Esophagus squamous epithelium (tissue), 5 donors: ENCODE measurements at places on chromosomes 6 and 20. TPM values are rescaled to one million over a fixed set of nuclear protein-coding genes. Genes with fewer than 3 reads are reported as not detected.

DNA sequence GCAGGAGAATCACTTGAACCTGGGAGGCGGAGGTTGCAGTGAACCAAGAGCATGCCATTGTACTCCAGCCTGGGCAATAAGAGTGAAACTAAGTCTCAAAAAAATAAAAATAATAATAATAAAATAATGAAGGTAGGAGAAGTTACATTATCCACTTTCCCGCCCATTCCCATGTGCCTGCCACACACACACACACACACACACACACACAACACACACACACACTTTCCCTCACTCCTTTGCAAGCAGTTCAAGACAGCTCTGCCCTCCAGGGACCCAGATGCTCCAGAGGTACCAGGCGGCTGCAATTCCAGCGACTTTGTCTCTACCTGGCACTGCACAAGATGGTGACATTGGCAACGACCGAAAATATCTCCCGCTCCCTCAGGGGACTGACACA, 224.8 kb upstream of the JARID2 start:
- no peaks in the 10 kb centered on the region for H3K4me1 ChIP-seq
- no peaks in the 10 kb centered on the region for H3K36me3 ChIP-seq
- DNase-seq = no peak
- no peak overlapping the region for H3K27ac ChIP-seq

DNA sequence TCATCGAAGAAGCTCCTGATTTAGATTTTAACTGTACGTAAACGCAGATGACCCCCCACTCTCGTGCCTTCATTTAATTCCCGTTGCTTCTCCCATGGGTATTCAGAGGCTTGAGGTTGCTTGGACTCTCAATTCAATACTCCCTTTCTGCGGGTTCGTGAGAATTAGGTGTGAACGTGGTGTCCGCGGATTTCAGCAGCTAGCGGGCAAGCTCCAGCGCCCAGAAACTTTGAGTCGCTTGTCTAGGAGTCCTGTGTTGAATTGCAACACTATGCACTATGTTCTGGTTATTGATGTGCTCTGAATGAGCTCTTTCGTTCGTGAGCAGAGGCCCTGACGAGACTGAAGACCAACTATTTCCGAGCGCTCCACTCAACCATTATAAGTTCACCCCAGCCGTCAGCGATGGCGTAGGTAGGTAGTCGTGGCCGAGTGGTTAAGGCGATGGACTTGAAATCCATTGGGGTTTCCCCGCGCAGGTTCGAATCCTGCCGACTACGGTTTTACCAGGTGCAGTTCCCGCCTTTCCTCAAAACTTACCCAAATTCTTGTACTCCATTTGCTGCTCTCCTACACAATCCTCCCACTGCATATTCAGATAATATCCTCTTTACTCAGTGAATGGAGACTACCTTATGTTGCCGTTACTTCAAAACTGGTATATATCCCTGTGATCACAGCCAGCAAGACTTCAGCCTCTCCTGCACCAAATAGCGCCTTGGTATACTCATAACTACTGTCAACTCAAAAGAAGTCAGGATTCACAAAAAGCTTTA, 72.6 kb upstream of the ZNF184 start:
- H3K4me3 ChIP-seq = peak overlapping the region; percentile 10
- no peaks in the 10 kb centered on the region for H3K27me3 ChIP-seq
- H3K36me3 ChIP-seq = no peaks in the 10 kb centered on the region
- no peak for DNase-seq
- H3K27ac ChIP-seq = no peak overlapping the region

- H3K4me1 ChIP-seq = peaks cover 26% of the 10 kb centered on the region
- H3K27ac ChIP-seq = peak overlapping the region; percentile 19
- H3K36me3 ChIP-seq = no peaks in the 10 kb centered on the region
- DNase-seq = peak; percentile 8
Measured at GRCh38 chr20:51400051-51400926, 142.2 kb downstream of the NFATC2 start.

DNA sequence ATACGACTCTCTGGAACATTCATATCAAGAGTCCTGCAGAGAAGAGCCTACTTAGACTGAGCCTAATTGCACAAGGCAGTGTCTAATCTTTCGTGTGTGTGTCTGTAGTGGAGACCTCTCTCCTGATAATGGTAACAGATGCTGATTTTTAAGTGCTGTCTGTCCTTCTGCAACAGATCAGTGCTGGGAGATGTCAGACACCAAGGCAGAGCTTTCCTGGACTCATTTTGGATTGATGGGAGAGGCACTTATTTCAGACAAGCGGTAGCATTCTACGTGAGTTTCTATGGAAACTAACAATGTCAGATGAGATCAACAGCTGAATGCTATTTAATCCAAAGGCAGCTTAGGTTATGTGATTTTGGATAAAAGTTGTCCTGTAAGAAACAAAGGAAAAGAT, 167.6 kb downstream of the PLCB4 start:
- H3K36me3 ChIP-seq = no peaks in the 10 kb centered on the region
- H3K4me1 ChIP-seq = peaks cover 31% of the 10 kb centered on the region
- no peak overlapping the region for H3K27ac ChIP-seq

GRCh38 chr20:18443886-18444285, 22.9 kb downstream of the DZANK1 start:
- H3K27ac ChIP-seq = no peak overlapping the region
- no peaks in the 10 kb centered on the region for H3K4me1 ChIP-seq
- no peaks in the 10 kb centered on the region for H3K27me3 ChIP-seq
- no peaks in the 10 kb centered on the region for H3K36me3 ChIP-seq
- no peak for DNase-seq

GRCh38 chr20:1631309-1632151, 11.7 kb upstream of the SIRPB1 start:
- no peaks in the 10 kb centered on the region for H3K36me3 ChIP-seq
- H3K4me3 ChIP-seq = no peak overlapping the region
- no peaks in the 10 kb centered on the region for H3K4me1 ChIP-seq
- no peak overlapping the region for H3K27ac ChIP-seq
- H3K27me3 ChIP-seq = no peaks in the 10 kb centered on the region

DNA sequence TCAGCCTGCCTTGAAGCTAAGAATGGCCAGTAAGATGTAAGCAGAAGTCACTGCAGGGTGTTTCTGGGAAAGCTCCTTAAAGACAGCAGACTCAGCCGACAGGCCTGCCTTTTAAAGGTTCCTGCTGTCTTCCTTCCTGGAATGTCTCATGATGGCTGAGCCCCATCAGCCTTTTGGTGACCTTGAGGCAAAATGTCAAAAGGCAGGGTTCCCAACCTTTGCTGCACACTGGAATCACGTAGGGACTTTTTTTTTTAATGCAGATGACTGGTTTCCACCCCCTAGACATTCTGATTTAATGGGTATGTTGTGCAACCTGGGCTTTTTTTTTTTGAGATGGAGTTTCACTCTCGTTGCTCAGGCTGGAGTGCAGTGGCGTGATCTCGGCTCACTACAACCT, 11.6 kb downstream of the MDGA1 start:
- H3K4me1 ChIP-seq = peaks cover 2% of the 10 kb centered on the region
- no peak overlapping the region for H3K27ac ChIP-seq
- H3K4me3 ChIP-seq = no peak overlapping the region
- no peaks in the 10 kb centered on the region for H3K27me3 ChIP-seq
- H3K36me3 ChIP-seq = no peaks in the 10 kb centered on the region

GRCh38 chr6:3426927-3427686, 29.7 kb downstream of the SLC22A23 start:
- H3K36me3 ChIP-seq = no peaks in the 10 kb centered on the region
- no peak for DNase-seq
- H3K27ac ChIP-seq = peak overlapping the region; percentile 83
- no peak overlapping the region for H3K4me3 ChIP-seq
- no peaks in the 10 kb centered on the region for H3K27me3 ChIP-seq

DNA sequence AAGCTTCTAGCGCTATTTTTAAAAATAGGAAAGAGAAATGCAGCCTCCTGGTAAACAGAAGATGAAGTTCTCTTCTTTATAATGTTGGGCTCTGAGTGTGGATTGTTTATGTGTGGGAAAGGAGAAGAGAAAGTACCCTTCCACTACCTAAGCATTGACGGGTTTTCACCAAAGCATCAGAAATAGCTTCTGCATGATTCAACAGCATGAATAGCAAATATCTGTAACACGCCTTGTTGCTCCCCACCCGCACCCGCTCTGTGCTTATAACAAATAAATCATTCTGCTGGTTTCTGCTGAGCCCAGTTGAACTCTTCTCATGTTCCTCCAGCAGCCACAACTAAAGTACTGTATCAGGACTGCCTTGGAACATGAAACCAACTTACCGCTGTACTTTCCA, 20.7 kb downstream of the TXLNB start:
- DNase-seq = no peak
- no peak overlapping the region for H3K27ac ChIP-seq
- no peak overlapping the region for H3K4me3 ChIP-seq
- no peaks in the 10 kb centered on the region for H3K36me3 ChIP-seq
- H3K27me3 ChIP-seq = no peaks in the 10 kb centered on the region

DNA sequence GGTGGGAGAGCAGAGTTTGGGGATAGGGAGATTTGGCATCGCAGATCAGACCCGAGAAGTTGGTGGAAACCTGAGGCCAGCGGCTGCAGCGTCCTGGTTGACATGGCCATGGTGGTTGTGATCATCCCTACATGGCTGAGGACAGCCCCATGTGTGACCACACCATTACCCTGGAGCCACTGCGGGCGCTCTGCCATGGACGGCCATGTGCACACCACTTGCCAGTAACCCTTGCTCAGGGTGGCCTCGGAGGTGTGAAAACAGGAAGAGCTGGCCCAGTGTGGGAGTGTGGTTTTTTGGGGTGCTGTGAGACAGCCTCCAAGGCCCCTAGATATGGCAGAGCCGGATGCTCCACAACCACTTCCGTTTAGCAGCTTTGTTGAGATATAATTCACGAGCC, 64.4 kb downstream of the TMEM242 start:
- H3K36me3 ChIP-seq = no peaks in the 10 kb centered on the region
- no peak overlapping the region for H3K4me3 ChIP-seq
- H3K27me3 ChIP-seq = no peaks in the 10 kb centered on the region
- no peak for DNase-seq
- no peaks in the 10 kb centered on the region for H3K4me1 ChIP-seq
- H3K27ac ChIP-seq = no peak overlapping the region

DNA sequence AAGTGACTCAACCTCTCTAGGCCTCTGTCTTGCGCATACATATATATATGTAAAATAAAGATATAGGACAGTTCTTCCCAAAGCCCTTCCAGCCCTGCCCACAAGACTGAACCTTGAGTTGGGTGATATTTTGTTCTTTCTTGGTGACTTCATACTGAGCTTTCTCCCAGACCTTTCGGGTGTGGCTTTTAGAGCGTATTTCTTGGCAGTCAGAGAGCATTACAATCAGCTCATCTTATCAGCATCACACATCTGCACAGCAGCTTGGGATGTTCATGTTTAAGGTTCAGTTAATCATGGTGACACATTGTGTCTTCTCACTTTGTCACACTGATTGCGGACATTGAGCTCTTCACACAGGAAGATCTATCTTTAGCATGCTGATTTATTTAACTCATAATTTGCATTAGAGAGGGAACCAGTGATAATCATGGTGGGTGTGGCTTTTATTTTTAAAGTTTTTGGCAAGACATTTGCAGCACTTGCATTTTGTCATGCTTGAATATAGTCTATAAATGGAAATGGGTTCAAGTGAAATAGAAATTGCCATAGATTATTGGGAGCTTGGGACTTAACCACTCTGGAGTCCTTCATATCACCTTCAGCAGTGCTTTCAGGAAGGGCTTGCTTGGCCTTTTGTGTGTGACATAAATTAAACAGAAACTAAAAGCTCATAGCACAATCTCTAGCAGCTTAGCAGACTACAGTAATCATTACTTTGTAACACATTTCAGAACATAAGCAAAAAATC, 8.3 kb downstream of the KIF3B start:
- no peak for DNase-seq
- no peaks in the 10 kb centered on the region for H3K4me1 ChIP-seq
- no peak overlapping the region for H3K4me3 ChIP-seq
- no peak overlapping the region for H3K27ac ChIP-seq
- no peaks in the 10 kb centered on the region for H3K36me3 ChIP-seq

- H3K4me3 ChIP-seq = no peak overlapping the region
- no peak for DNase-seq
- H3K36me3 ChIP-seq = no peaks in the 10 kb centered on the region
- H3K27me3 ChIP-seq = no peaks in the 10 kb centered on the region
- no peak overlapping the region for H3K27ac ChIP-seq
- peaks cover 6% of the 10 kb centered on the region for H3K4me1 ChIP-seq
Measured at GRCh38 chr6:49457771-49458170, 5.3 kb downstream of the MMUT start.

GRCh38 chr6:16049168-16049567, 79.7 kb upstream of the MYLIP start:
- H3K27ac ChIP-seq = no peak overlapping the region
- no peaks in the 10 kb centered on the region for H3K36me3 ChIP-seq
- H3K4me3 ChIP-seq = no peak overlapping the region
- H3K27me3 ChIP-seq = no peaks in the 10 kb centered on the region

GRCh38 chr20:5353624-5354496, 37.1 kb upstream of the PROKR2 start:
- no peak overlapping the region for H3K4me3 ChIP-seq
- H3K4me1 ChIP-seq = no peaks in the 10 kb centered on the region
- no peak for DNase-seq
- no peak overlapping the region for H3K27ac ChIP-seq
- no peaks in the 10 kb centered on the region for H3K36me3 ChIP-seq

DNA sequence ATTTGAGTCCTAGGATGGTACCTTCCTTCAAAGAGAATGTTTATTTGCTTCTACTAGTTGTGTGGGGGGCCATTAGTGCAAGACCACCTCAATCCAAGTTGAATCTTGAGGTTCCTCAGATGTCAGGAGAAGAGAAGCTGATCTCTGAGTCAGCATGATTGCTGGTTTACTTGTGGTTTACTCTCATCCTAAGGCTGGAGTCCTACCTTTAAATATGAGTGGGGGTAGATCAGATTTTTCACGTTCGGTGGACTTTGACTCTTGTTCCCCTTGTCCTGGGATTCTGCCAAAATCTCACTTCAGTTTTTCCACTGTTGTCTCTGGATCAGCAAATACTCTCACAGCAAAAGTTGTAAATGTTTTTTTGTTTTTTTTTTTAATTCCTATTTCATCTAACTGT, 84.6 kb upstream of the F13A1 start:
- DNase-seq = no peak
- H3K4me1 ChIP-seq = peaks cover 12% of the 10 kb centered on the region
- peaks cover 4% of the 10 kb centered on the region for H3K27me3 ChIP-seq
- no peaks in the 10 kb centered on the region for H3K36me3 ChIP-seq
- no peak overlapping the region for H3K4me3 ChIP-seq

DNA sequence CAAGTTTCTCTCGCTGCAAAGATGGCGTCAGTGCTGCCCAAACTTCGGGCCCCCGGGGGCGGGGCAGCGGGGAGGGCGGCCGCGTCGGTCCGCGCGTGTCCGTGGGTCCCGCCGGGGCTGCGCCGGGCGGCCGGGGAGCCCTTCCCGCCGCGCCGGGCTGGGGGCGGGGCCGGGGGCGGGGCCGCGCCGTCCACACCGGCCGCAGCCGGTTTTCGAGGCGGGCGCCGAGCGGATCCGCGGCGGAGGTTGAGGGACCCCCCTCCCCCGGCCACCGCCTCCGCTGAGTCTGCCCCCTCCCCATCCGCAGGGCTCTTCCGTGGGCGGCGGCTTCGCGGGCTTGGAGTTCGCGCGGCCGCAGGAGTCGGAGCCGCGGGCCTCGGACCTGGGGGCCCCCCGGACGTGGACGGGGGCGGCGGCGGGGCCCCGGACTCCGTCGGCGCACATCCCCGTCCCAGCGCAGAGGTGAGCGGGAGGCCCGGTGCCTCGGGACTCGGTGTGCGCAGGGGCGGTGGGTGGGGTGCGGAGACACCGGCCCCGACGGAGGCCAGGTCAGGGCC, 572 bp downstream of the SLC2A4RG start:
- peaks cover 42% of the 10 kb centered on the region for H3K36me3 ChIP-seq
- DNase-seq = no peak
- H3K27me3 ChIP-seq = no peaks in the 10 kb centered on the region
- H3K27ac ChIP-seq = peak overlapping the region; percentile 95

Gene FAM217A
- not detected for total RNA-seq

Gene FLOT1
- total RNA-seq = 46.7 TPM

Gene TMC2
- not detected for total RNA-seq

Gene VSX1
- not detected for total RNA-seq

Gene SLC2A10
- total RNA-seq = 6.7 TPM

Gene C6orf132
- 110 TPM for total RNA-seq

Gene CTSZ
- total RNA-seq = 89.7 TPM

Gene UNC93A
- 0.76 TPM for total RNA-seq

Gene ADGRF4
- total RNA-seq = 21.0 TPM
